ENCODE measurements at places on chromosomes 1 and 21. TPM values are rescaled to one million over a fixed set of nuclear protein-coding genes. Genes with fewer than 3 reads are reported as not detected.
A peak's percentile ranks its signal among the peaks of the same experiment; 100 is the strongest.

- peaks cover 7% of the 10 kb centered on the region for H3K36me3 ChIP-seq
- peaks cover 9% of the 10 kb centered on the region for H3K4me1 ChIP-seq
- no peaks in the 10 kb centered on the region for H3K27me3 ChIP-seq
Observed at GRCh38 chr21:41861987-41862386, 17.2 kb downstream of the PRDM15 start.

GRCh38 chr1:221908573-221908972 lies 166.7 kb upstream of the DUSP10 start:
- no peaks in the 10 kb centered on the region for H3K4me1 ChIP-seq
- H3K27ac ChIP-seq: no peak overlapping the region
- no peak overlapping the region for H3K4me3 ChIP-seq
- H3K36me3 ChIP-seq: no peaks in the 10 kb centered on the region

GRCh38 chr1:19656780-19657466 lies 7.8 kb upstream of the HTR6 start:
- DNase-seq: no peak
- H3K27ac ChIP-seq: no peak overlapping the region
- H3K27me3 ChIP-seq: no peaks in the 10 kb centered on the region
- H3K36me3 ChIP-seq: peaks cover 18% of the 10 kb centered on the region
- no peak overlapping the region for H3K4me3 ChIP-seq

DNA sequence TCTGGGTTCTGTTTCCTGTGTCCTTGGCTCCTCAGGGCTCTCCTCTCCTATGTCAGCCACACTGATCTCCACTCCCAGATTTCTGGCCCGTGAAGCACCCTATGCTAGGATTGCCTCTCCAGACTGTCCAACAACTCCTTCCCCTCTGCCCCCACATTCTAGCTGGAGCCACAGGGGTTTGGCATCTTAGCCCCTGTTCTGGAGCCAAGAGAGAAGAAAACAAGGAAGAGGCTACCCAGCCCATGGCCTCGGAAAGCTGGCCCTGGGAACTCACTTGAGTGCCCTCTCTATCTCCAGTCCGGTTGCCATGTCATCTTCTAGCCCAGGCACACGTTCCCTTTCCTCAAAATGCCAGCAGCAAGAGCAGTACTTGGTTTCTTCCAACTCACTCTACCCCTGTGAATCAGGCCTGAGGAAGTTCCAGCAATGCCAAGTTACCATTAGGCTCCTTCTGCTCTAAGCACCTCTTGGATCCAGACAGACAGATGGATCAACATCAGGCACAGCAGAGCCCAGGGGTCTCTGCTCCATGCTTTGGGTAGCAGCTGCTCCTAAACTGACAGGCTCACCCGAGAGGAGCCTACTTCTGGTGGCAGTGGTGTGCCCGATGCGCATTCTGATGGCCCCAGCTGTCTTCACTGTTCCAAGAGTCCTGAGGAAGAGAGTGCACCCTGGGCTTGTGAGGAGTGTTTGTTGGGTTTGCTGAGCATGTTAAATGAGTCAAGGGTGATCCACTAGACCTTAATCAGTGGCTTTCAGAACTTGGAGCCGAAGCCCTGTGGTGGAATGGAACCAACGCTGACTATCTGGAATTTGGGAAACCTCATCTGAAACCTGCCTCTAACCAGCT lies 11.6 kb upstream of the GPR61 start:
- H3K4me3 ChIP-seq: no peak overlapping the region
- H3K36me3 ChIP-seq: no peaks in the 10 kb centered on the region
- H3K27ac ChIP-seq: no peak overlapping the region
- no peaks in the 10 kb centered on the region for H3K27me3 ChIP-seq

GRCh38 chr1:153597206-153597605 lies 15.7 kb downstream of the S100A16 start:
- H3K36me3 ChIP-seq: no peaks in the 10 kb centered on the region
- no peaks in the 10 kb centered on the region for H3K4me1 ChIP-seq
- no peak overlapping the region for H3K27ac ChIP-seq

F13B gene
- not detected for total RNA-seq

RGS8 gene
- total RNA-seq: not detected

KRTAP13-2 gene
- not detected for total RNA-seq

NHLH1 gene
- 0.14 TPM for total RNA-seq

MYBPHL gene
- 1.1 TPM for total RNA-seq

DNA sequence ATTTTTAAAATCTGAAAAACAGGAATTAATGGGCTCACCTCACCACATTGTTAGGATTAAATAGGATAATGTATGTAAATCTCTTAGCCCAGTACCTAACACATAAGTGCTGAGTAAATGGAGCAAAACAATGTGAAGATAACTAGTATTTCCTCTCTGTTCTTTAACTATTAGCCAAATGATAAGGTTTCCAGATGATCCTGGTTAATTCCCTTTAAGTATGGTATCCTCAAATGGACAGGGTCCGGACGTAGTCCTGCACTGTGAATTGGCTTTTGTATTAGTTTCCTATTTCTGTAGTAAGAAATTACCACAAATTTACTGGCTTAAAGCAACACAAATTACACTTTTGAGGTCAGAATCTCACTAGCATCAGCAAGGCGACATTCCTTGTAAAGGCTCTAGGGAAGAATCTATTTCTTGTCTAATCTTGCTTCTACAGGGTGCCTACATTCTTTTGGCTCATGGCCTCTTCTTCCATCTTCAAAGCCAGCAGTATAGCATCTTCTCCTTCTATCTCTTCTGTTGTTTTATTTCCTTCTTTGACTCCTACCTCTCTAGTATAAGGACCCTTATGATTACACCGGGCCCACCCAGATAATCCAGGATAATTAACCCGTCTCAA lies 17.1 kb downstream of the SCAF4 start:
- no peaks in the 10 kb centered on the region for H3K36me3 ChIP-seq
- DNase-seq: no peak
- H3K27me3 ChIP-seq: no peaks in the 10 kb centered on the region
- no peak overlapping the region for H3K27ac ChIP-seq
- no peak overlapping the region for H3K4me3 ChIP-seq
- peaks cover 32% of the 10 kb centered on the region for H3K4me1 ChIP-seq

GRCh38 chr1:198399452-198399851 lies 141.0 kb downstream of the ATP6V1G3 start:
- H3K4me1 ChIP-seq: no peaks in the 10 kb centered on the region
- no peak for DNase-seq
- H3K4me3 ChIP-seq: no peak overlapping the region
- no peaks in the 10 kb centered on the region for H3K27me3 ChIP-seq

CNKSR1 gene
- 17.5 TPM for total RNA-seq

ATP13A2 gene
- 59.0 TPM for total RNA-seq

CRP gene
- not detected for total RNA-seq

VWA5B1 gene
- not detected for total RNA-seq

FAM72C gene
- not detected for total RNA-seq

GRCh38 chr1:173301507-173301906 lies 94.4 kb upstream of the TNFSF4 start:
- H3K27ac ChIP-seq: no peak overlapping the region
- H3K27me3 ChIP-seq: no peaks in the 10 kb centered on the region
- no peaks in the 10 kb centered on the region for H3K36me3 ChIP-seq

- no peak overlapping the region for H3K4me3 ChIP-seq
- H3K36me3 ChIP-seq: no peaks in the 10 kb centered on the region
- no peak for DNase-seq
- H3K4me1 ChIP-seq: no peaks in the 10 kb centered on the region
- no peaks in the 10 kb centered on the region for H3K27me3 ChIP-seq
- no peak overlapping the region for H3K27ac ChIP-seq
Observed at GRCh38 chr1:81208441-81208840, 592.3 kb upstream of the ADGRL2 start.

SMYD3 gene
- 19.0 TPM for total RNA-seq

MASP2 gene
- total RNA-seq: not detected

GRCh38 chr1:93708734-93709481 lies 27.3 kb upstream of the BCAR3 start:
- no peak for DNase-seq
- no peaks in the 10 kb centered on the region for H3K36me3 ChIP-seq
- no peaks in the 10 kb centered on the region for H3K27me3 ChIP-seq
- H3K27ac ChIP-seq: peak overlapping the region; percentile 35
- H3K4me1 ChIP-seq: peaks cover 21% of the 10 kb centered on the region

TNNI3K gene
- 9.7 TPM for total RNA-seq

S100A2 gene
- 2.9 TPM for total RNA-seq

- H3K27ac ChIP-seq: no peak overlapping the region
- no peaks in the 10 kb centered on the region for H3K27me3 ChIP-seq
- no peaks in the 10 kb centered on the region for H3K36me3 ChIP-seq
- H3K4me1 ChIP-seq: no peaks in the 10 kb centered on the region
Observed at GRCh38 chr1:239233626-239234025, 152.7 kb upstream of the CHRM3 start.

- DNase-seq: no peak
- no peaks in the 10 kb centered on the region for H3K36me3 ChIP-seq
- no peak overlapping the region for H3K4me3 ChIP-seq
Observed at GRCh38 chr1:162983671-162984425, 85.3 kb upstream of the RGS4 start.

TMEM51 gene
- total RNA-seq: 2.0 TPM

SYPL2 gene
- 4.2 TPM for total RNA-seq

LCE2A gene
- not detected for total RNA-seq

GRCh38 chr1:108113496-108113895 lies 86.6 kb downstream of the SLC25A24 start:
- H3K27me3 ChIP-seq: no peaks in the 10 kb centered on the region
- no peaks in the 10 kb centered on the region for H3K36me3 ChIP-seq
- no peak overlapping the region for H3K4me3 ChIP-seq
- no peak for DNase-seq
- H3K4me1 ChIP-seq: no peaks in the 10 kb centered on the region
- H3K27ac ChIP-seq: no peak overlapping the region

DNA sequence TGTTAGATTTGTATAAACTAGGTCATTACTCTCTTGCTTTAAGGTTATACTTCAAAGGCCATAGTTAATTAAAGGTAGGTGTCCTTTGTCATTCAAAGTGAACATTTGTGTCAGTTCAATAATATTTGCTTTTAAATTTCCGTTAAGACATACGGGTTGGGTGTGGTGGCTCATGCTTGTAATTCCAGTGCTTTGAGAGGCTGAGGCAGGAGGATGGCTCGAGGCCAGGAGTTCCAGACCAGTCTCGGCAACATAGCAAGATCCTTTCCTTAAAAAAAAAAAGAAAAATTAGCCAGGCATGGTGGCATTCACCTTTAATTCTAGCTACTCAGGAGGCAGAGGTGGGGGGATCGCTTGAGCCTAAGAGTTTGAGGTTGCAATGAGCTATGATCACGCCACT lies 80.4 kb downstream of the KIF26B start:
- no peaks in the 10 kb centered on the region for H3K36me3 ChIP-seq
- no peak overlapping the region for H3K27ac ChIP-seq
- no peak for DNase-seq
- H3K4me1 ChIP-seq: no peaks in the 10 kb centered on the region

- no peaks in the 10 kb centered on the region for H3K36me3 ChIP-seq
- H3K4me3 ChIP-seq: peak within 1 kb of the TSS; percentile 81
- H3K27me3 ChIP-seq: no peaks in the 10 kb centered on the region
- peak; percentile 52 for DNase-seq
- peaks cover 27% of the 10 kb centered on the region for H3K4me1 ChIP-seq
Observed at GRCh38 chr1:31373056-31373896, at the start of gene FABP3. FABP3 (minus strand) TSS chr1:31373076; CDS start chr1:31373014, 62 bp downstream.
